ENCODE measurements at places on chromosomes 3 and 15.

DNA sequence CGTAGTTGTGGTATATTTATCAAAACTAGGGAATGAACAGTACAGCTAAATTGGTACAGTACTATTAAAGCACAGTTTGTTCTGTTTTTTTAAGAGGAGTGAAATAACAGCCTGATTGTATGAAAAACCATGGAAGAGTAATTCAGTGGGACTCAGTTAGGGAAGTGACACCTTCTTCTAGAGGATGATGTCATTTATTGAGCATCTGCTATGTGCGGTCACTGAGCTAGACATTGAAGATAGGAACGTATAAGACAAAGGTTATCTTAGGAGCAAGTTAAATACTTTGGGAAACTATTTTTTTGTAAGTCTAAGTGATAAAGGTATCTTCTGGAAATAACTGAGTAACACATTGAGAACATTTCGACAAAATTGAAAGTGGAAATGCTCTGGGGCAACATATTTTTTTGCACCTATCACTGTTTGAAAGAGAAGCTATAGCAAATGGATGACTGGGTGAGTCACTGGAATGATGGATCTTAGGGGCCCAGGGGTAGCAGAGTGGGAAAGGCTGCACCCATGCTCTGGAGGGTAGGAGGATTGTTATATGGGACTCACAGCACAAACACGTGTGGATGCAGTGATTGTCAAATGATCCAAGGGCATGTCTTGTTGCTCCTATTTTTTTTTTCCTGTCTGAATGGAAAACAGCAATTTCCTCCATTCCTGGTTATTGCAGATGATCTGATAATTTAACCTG is 43.0 kb downstream of the OXNAD1 start:
- no peak for DNase-seq

DNA sequence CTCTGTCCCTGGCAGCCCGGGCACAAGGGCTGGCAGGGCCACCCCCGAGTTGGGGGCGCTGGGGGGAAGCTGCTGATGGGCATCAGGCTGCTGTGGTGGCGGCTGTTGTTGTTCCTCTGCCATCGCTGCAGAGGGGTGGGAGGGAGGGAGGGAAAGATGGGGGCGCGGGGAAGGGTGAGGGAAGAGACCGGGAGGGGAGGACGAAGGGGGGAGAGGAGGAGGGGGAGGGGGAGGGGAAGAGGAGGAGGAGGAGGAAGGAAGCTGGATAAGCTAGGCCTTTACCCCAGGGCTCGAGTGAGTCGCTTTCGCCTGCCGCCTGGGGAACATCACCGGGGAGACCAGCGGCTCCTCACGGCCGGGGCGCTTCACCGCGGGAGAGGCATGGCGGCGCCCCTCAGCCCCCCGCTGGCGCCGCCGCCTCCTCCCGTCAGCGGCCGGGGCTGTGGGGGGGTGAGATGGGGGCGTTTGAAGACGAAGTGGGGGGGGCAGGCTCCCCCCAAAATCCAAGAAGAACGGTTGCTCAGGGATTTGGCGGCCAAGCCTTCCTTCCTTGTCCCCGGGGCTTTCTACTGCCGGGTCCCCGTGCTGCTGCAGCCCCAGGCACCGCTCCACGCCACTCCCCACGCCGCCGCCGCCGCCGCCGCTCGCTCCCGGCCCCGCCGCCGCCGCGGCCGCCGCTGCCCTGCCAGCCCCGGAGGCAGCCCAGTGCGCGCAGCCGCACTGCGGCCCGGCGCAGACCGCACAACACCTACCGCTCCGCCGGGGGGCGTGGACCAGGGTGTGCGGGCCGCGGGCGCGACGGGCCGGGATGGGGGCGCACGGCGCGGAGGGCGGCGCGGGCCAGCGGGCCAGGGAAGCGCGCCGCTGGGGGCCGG is at the start of gene RFX7:
RFX7 (minus strand) TSS at position 717 of the 875 bp plus-strand sequence; CDS start at position 123, 594 bp downstream.
- DNase-seq = peak; percentile 86

DNA sequence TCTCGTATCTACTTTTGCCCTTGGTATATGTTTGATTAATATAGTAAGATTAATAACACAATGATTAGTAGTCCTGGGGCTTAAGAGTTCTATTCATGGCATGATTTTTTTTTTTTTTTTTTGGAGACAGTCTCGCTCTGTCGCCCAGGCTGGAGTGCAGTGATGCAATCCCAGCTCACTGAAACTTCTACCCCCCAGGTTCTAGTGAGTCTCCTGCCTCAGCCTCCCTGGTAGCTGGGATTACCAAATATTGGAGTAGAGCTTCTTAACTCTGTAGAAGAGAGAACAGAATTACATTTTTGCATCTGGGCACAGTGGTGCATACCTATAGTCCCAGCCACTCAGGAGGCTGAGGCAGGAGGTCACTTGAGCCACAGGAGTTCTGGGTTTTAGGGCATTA is 58.9 kb downstream of the RAB7A start:
- no peak for DNase-seq

- DNase-seq = no peak
These were observed 1064.5 kb downstream of the ZPLD1 start for GRCh38 chr3:103499132-103499900.

- DNase-seq = no peak
These were observed 35.2 kb upstream of the GLCE start for GRCh38 chr15:69125236-69125635.

- no peak for DNase-seq
These were observed 106.6 kb upstream of the SLC6A6 start for GRCh38 chr3:14295801-14296200.

GRCh38 chr3:122403489-122403888 is 12.4 kb downstream of the WDR5B start:
- no peak for DNase-seq

DNA sequence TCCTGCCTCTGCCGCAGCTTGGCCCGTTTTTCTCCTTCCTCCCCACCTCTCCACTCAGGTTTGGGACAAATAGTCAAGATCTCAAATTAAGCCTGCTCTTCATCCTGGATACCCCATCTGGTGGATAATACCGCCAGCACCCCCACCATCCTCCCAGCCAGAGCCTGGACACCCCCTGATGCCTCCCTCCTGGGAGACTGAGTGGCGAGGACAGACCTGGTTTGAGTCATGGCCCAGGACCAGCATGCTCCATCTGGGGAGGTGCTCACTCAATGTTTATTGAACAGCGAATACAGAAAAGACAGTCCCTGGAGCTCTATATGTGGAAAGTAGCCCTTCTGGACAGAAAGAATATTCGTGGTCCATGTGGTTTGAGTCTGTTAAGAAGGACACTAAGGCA is 23.3 kb downstream of the CTSH start:
- no peak for DNase-seq

- no peak for DNase-seq
These were observed 259.3 kb downstream of the MAGI1 start for GRCh38 chr3:65779390-65779789.

- DNase-seq = no peak
These were observed 240.2 kb upstream of the IL12A start for GRCh38 chr3:159748425-159748824.

DNA sequence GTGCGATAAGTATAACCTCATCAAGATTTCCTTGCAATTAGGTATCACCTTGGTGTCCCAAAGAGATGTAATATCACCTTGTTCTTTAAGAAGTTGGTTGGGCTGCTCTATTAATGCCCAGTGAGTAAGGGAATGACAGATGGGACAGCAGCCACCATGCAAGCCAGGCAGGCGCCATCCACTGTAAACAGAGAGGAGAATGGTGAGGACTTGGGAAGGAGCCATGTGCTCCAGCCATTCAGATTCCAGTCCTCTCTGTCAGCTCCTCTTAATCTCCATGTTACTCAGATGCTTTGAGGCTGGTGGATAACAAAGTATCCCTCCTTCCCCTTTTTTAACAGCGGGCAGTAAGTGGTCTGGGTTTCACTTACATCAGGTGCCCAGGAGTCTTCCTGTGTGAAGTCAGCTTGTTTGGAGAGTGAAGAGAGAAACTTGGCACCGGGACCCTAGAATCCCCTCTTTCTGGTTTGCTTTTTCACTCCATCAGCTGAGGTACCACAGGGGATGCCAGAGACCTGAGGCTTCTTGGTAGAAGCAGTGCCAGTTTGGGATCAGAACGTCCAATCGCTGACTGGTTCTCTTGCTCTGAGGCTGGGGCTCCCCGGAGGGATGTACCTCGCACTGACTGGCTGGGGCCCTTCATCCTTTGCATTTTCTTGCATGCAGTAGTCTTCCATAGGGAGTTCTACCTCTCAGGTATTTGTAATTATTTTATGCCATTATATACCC is 29.5 kb downstream of the SLCO3A1 start:
- no peak for DNase-seq

- no peak for DNase-seq
These were observed 62.5 kb upstream of the GBE1 start for GRCh38 chr3:81823882-81824395.

- no peak for DNase-seq
These were observed 49.5 kb upstream of the PDZRN3 start for GRCh38 chr3:73674280-73674679.

DNA sequence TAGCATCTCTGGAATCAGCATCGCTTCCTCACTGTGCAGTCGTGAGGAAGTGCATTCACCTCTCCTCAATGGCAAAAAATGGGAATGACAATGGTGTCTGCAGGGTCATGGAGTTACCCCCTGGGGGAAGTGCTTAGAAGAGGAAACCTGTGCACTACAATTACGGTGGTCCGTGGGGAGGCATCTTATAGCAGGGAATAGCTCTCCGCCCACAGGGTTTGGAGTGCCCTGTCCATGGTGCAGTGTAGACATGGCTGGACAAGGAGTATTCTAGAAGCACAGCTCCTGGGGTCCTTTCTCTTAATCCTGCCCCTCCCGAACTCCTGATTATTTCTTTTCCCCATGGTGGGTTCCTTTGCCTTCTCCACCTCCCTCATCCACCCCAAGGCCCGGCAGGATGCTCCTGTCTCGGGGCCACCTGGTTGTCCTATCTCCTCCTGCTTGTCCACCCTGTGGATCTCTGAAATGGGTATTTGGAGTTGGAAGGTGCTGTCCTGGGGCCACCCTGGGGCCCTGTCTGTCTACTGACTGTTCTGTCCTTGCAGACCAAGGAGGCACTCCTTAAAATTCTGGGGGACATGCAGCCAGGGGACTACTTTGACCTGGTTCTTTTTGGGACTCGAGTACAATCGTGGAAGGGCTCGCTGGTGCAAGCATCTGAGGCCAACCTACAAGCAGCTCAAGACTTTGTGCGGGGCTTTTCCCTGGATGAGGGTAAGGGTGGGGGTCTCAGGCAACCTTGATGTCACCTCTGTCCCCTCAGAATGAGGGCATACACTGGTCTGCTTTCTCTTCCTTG is 5.2 kb downstream of the ITIH1 start:
- DNase-seq = no peak

GRCh38 chr15:39471785-39472574 is 108.9 kb upstream of the THBS1 start:
- DNase-seq = no peak

GRCh38 chr3:143302638-143303171 is 183.1 kb downstream of the CHST2 start:
- no peak for DNase-seq

DNA sequence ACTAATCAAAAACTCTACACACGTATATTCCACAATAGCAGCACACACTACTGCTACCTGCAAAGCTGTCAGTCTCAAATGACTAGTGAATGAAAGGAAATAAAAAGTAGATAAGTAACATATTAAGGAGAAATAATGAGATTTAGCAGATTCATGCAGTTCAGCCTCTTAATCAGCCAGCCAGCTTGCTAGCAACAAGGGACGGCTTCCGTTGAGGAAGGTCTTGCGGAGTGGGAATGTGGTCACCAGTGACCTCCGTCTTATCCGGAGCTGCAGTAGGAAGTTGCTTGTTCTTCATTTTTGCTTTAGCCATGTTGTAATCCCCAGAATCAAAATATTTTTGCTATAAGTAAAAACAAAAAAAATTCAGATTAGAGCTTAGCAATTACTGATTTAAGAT is 17.1 kb downstream of the ARPP19 start:
- DNase-seq = no peak

DNA sequence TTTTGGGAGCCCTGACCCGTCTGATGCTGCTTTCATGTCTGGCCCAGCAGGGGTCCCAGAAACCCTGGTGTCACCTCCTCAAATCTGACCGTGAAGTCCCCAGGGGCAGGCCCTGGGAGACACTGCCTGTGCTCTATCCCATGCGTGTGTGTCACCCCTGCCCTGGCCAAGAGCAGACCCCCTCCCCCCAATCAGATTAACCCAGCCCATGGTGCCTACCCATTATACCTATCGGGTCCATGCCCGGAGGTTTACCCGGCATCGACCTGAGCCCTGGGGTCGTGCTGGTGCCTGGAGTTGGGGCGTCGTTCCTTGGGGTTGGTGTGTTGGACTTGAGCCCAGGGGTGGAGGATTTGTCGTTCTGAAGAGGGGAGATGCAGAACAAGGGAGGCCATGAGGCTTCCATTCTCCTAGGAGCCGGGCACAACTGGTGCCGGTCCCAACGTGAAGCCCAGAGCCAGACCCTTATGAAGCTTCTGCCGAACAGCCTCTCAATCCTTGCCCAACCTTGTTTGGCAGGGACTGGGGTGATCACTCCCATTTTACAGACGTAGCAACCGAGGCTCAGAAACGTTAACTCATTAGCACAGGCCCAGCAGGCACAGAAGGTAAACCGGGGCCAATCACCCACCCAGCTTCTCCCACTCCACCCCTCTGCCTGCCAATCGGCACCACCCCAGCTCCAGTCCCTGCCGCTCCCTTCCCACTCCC is 39.6 kb downstream of the TLE3 start:
- no peak for DNase-seq

GRCh38 chr3:38840987-38841386 is 25.0 kb upstream of the SCN10A start:
- DNase-seq = no peak

- no peak for DNase-seq
These were observed 247.1 kb downstream of the BBX start for GRCh38 chr3:107769882-107770281.

DNA sequence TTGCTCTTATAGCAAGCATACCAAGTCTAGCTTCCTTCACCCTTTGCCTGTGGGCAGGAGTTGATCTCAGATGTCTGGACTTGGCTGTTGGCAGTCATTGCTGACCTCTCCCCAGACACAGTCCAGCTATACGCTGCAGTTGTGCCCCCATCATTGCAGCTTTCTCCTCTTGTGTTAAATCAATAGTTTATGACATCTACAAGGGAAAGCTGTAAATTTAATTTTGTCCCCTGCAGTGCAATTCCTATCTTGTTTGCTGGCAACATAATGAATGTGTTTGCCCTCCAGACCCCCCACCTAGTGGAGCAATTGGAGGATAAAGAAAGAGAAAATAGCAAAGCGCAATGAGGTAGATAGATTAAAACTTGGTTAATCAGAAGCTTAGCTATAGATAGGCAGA is 280.2 kb downstream of the LSAMP start:
- DNase-seq = no peak

- DNase-seq = no peak
These were observed 192.4 kb upstream of the DPH6 start for GRCh38 chr15:35738370-35738769.

- DNase-seq = no peak
These were observed 152.9 kb upstream of the RBMS3 start for GRCh38 chr3:29128001-29128400.
